Amniotic stem cell (primary cell): ENCODE measurements at places on chromosomes 2 and 18.

- no peak for DNase-seq
These were observed 29.1 kb upstream of the ANKRD44 start for GRCh38 chr2:197339496-197340220.

DNA sequence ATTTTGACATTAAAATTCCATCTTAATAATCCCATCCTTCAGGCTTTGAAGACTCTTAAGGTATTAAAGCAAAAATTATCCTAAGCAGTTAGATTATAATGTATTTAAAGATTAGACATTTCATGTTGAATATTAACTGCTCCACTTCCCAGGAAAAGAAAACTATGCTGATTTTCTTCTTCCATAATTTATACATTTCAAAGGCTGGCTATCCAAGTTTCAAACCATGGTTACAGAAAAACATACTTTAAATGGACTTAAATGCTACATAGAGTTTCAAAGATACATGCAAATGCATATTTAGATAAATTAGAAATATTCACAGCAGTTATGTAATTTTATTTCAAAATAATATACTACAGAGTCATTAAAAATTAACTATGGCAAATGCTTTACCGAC is 1505.6 kb upstream of the ZEB2 start:
- DNase-seq, result no peak

DNA sequence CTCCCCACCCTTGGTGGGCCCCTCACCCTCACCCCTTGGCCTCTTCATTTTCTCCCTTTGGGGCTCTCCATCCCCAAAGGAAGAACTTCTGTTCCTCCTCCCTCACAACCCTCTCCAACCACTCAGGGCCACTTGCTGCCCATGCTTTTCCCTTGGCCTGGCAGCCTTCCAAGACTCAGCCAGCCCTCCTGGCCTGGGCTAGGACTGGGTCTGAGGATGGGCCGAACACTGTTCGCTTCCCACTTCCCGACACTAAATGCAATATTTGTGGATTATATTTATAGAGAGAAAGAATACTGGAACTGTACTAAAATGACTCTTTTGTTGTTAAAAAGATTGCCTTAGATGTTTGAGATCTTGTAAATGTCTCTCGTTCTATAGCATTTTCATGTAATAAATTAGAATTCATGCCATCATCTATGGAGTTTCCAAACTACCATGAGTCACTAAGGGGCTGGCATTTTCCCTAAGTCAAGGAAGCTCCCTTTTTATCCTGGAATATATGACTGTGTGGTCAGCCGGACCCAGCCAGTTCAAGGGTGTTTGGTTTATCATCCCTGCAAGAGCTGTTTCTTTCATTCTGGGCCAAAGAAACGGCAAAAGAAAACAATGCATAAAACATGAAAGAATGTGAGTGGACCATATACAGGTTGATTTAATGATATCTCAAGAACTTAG is 3.8 kb downstream of the CXCR2 start:
- no peak for DNase-seq

DNA sequence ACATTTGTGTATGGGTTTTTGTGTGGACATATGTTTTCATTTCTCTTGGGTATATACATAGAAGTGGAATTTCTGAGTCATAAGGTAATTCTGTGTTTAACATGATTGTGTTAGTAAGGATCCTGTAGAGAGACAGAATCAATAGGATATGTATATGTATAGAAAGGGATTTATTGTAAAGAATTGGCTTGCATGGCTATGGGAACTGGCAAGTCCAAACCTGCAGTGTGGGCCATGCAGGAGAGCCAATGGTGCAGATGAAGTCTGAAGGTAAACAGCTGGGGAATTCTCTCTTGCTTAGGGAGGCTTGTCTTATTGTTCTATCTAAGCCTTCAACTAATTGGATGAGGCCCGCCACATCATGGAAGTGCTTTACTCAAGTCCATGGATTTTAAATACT is 39.2 kb upstream of the IL1R2 start:
- DNase-seq, result no peak

- no peak for DNase-seq
These were observed 10.5 kb upstream of the IKZF2 start for GRCh38 chr2:213161759-213162515.
